Putamen (tissue), 1 donor: ENCODE measurements at places on chromosomes 5 and 9.

DNA sequence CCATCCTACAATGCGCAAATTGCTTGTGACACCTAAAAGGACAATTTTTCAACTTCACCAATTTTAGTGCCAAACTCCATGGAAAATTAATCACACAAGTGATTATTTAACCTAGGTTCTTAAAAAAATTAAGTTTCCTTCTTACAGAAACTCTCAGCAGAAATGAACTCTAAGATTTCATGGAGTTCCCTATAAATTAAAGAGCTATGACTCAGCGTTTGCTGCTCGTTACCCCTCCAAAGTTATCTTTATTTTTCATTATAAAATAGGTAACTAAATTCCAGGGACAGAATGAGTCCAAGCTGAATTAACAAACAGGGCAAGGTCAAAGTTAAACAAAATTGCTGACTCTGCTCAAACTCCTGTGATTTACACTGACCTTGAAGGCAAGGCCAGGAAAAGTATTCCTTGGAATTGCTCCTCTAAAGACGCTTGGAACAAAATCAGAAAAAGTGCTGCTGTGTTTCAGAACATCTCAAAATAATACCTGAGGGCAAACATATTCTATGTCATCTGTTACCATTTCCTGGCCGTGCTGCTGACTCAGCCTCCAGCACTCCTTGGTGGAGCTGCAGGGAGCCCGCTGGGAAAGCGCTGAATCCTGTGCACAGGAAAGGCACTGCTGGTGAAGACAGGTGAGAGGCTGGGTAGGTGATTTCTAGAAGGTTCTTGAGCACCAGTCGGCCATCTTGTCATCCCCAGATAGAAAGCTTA is 2.5 kb upstream of the CMBL start:
- DNase-seq: no peak

DNA sequence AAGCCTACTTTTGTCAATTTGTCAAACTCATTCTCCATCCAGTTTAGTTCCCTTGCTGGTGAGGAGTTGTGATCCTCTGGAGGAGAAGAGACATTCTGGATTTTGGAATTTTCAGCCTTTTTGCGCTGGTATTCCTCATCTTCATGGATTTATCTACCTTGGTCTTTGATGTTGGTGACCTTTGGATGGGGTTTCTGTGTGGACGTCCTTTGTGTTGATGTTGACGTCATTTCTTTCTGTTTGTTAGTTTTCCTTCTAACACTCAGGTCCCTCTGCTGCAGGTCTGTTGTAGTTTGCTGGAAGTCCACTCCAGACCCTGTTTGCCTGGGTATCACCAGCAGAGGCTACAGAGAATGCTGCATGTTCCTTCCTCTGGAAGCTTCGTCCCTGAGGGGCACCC is 71.2 kb downstream of the P4HA2 start:
- DNase-seq: no peak

DNA sequence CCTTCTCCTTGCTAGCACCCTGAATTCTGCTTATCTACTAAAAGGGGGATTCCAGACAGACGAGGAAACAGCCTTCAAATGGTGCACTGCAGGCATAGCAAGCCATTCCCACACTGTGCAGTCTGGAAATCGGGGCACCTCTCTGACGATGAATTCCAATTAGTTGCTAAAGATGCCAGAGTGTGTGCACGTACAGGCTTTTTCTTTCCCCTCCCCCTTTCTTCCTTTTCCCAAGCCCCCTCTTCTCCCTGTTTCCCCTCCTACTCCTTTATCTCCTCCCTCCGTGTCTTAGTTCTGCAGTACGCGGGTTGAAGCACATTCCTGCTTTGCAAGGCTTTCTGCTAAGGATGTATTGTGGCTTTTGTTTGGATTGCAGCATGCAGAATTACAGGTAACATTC is at the start of gene GPR21:
Gene GPR21, plus strand, starts transcription at position 316 of the 400 bp plus-strand sequence. CDS start 900 bp downstream, outside the sequence.
- peak; percentile 73 for DNase-seq

DNA sequence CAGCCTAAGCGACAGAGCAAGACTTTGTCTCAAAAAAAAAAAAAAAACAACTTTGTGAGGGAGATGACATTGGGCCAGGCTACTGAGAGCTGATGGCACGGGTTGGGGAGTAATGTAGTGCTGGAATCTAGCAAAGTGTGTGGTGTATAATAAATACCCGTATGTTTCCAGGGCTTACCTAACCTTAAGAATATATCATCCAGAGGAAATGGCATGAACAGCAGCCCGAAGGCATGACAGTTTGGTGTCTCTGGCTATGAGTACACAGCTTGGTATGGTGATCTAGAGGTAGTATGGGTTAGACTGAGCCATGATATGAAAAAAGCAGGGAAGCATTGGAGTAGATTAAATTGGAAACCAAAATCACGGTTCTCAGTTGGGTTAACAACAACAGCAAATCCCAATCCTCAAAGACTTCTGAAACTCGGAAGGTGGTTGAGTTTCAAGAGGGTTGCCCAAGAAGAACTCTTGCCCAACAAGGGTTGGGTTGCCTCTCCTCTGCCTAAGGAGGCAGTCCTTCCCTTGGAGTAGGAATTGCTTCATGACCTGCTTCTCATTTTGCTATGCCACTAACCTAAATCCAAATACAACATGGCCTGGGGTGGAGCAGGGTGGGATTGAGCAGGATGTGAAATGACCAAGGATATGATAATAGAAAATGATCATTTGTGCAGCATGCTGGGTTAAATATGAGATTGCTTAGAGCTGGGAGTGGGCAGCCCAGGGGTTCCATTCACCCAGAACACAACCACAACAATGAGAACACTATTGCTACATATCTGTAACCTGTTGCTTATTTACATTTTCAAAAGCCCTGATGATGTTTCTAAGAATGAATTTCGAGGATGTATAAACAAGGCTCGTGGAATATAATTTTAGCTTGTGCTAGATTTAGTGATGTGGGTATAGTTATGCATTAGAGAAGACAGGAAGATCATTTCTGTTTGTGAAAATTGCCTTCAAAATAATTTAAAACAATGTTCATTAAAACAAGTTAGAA is 64.6 kb upstream of the ZFR start:
- no peak for DNase-seq

DNA sequence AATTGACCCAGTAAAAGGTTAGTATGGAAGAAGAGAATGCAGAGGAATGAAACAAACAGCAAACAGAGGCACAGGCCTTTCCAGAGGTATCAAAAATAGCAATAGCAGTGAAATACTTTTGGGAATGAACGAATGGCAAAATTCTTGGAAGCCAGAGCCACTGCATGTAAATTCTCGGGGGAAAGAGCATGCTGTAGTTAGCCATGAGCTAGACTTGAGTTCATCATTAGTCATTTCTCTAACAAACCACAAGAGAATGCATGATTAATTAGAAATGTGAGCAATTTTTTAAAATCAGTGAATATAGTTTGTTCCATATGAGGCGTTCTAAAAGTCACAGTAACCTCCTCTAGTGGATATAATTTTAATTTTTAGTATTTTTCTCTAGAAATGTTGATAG is 170.3 kb upstream of the PRR16 start:
- no peak for DNase-seq

GRCh38 chr5:111734013-111734412 is 23.0 kb downstream of the NREP start:
- no peak for DNase-seq
